ENCODE measurements at places on chromosomes 4 and X.

GRCh38 chr4:29805916-29806480, 914.2 kb upstream of the PCDH7 start:
- DNase-seq, result no peak

DNA sequence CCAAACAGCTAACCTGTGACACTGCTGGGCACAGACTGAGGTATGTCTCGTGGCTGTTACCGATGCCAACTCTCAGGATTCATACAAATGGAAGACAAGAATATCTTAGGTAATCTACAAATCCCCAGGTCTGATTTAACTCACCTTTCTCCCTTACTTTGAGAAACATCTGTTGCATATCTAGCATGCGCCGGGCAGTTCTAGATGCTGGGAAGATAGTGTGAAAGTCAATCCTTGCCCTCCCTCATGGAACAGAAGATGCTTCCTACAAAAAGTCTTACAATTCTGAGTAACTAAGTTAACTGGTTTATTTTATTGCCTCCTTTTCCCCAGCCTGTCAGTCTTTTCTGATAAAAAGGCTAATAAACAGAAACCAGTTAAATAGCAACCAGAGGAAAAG, 212.2 kb upstream of the FAT1 start:
- DNase-seq, result no peak

- no peak for DNase-seq
Observed at GRCh38 chr4:139455126-139455538, 1.2 kb downstream of the RAB33B start.

DNA sequence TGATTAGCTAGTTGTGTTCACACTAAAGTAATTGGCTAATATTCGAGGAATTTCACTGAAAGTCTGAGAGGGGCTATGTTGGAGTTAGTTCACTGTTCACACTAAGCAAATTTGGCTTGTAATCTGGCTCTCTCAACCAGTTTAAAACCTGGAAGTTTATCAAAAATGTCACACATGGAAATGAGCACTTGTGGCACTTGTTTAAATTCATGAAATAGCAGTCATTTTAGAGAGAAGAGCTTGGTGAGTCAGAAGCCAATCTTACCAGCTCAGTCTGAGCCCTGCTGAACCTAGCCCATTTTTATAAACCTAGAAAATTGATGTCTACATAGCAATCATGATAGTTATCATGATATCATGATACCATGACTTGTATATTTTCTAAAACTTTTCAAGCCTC, 90.7 kb upstream of the JADE1 start:
- no peak for DNase-seq

DNA sequence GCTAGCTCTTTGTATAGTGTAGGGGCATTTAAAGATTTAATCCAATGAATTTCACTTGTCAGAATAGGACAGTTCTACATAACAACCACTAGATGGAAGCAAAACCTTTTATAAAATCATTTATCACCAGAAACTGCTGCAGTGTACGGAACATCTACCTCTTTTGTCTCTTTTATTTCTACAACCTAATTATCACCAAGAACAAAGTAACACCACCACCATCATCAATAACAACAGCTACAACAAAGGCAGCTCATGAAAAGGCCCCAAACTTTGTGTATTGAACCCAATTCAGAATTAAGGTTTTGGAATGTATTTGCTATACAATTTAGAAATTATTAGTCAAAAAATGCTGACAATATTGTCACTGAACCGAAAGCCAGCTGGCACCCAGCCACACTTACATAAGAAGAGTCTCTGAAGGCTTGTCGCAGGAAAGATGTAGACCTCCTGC, 260.9 kb upstream of the RPS6KA3 start:
- peak; percentile 37 for DNase-seq
